ENCODE measurements at places on chromosomes 5 and 9. TPM values are rescaled to one million over a fixed set of nuclear protein-coding genes. Genes with fewer than 3 reads are reported as not detected.

GRCh38 chr9:76417394-76417793 lies 23.2 kb upstream of the RFK start:
- DNase-seq, result no peak

DNA sequence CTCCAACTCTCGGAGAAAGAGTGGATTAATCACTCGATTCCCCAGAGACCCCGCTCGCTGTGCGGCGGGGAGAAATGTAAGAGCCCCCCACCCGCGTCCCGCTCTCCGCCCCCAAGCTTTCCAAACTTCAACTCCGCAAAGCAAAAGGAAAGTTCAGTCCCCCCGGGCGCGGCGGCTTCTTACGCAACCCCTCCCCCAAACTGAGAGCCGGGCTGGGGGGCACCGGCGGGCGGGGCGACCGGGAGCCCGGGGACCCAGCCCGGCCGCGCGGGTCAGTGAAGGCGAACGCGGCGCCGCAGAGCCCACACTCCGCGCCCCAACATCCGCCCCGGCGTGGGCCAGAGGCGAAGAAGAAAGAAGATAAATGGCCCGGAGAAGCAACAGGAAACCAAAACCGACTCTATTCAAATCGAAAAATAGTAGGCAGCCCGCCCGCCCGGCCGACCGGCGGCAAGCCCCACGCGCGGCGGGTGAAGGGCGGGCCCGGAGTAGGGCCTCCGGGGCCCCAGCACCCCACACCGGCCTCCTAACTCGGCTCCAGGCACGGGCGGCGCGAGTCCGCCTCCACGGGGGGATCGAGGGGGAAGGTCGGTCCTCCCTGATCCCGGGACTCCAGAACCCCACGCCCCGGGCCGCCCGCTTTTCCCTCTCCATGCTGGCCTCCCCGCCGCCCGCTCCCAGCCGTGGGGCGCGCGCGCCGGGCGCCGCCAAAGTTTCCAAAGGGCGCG lies 720 bp downstream of the NOTCH1 start:
- DNase-seq, result peak; percentile 65

DNA sequence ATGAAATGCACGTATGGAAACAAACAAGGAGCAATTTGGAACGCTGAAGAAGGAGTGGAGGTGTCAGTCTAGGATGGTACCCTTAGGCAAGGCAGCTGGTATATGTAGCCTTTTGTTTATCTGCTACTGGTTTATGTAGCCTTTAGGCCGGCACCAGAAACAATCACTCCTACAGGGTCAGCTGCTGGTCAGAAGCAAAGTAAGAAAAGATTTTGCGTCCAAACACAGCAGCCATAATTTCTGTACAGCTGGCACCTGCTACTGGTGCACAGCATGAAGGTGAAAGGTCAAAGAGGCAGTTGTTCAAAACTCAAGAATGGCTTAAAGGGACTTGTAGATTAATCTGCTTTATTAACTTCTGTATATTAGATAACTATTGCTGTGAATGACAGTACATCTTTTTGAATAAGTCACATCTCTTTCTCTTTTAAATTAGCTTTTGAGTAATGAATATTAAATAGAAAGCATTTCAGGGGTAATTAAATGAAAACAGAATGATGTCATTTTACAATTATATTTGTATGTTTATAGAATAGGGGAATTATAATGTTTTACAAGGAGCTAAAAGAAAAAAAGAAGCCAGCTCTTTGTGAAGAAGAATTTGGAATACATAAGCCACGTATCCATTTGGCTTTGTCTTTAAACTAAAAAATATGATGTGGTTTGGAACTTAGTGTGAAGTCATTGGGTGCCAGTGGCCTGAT lies 33.1 kb upstream of the TLX3 start:
- no peak for DNase-seq

GRCh38 chr5:83340511-83340918 lies 131.0 kb upstream of the VCAN start:
- DNase-seq, result no peak

- DNase-seq, result no peak
Measured at GRCh38 chr9:19496321-19497050, 87.7 kb downstream of the ACER2 start.

GRCh38 chr5:132689513-132689912 lies 15.7 kb downstream of the IL4 start:
- no peak for DNase-seq

DNA sequence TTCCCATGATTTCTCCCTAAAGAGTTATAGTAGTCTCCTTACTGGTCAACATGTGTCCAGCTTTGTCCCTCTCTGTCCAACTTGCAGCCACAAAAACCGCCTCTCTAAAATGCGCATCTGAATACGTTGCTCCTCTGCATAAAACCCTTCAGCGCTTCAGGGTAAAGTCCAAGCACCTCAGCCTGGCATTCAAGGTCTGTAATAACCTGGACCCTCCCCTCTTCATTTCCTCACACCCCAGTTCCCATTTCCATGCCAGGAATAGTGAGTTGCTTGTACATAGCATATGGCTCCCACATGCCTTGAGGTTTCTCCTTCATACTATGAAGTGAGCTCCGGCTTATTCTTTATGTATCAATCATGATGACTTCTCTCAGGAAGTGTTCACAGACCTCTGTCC lies 101.5 kb downstream of the OXCT1 start:
- no peak for DNase-seq

GRCh38 chr5:1729641-1730486 lies 69.8 kb downstream of the MRPL36 start:
- peak; percentile 33 for DNase-seq

The NR4A3 gene
- total RNA-seq, result 26.2 TPM

The SLC36A3 gene
- total RNA-seq, result not detected

The GGTA1 gene
- total RNA-seq, result 2.0 TPM
